ENCODE measurements at places on chromosomes 5 and 9. TPM values are rescaled to one million over a fixed set of nuclear protein-coding genes. Genes with fewer than 3 reads are reported as not detected.

Gene SLIT3
- total RNA-seq = 12.5 TPM

Gene TENT4A
- total RNA-seq = 2.8 TPM

DNA sequence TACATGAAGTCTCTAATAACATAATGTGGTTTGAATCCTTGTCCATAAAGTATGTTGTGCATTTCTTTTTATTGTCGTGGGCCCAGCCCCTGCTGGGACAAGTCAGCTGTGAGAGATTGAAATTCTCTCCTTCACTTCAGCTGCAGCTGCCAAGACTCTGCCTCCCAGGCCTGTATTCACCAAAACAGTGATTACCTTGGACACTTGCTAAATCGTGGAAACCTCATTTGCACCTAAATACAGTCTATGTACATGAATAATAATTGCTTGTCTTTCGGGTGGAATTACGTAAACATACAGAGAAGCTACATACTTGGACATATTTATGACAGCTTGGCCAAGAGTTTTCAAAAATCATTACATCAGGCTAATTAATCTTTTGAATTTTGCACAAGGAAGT lies 898.5 kb upstream of the SEMA6A start:
- DNase-seq = no peak

DNA sequence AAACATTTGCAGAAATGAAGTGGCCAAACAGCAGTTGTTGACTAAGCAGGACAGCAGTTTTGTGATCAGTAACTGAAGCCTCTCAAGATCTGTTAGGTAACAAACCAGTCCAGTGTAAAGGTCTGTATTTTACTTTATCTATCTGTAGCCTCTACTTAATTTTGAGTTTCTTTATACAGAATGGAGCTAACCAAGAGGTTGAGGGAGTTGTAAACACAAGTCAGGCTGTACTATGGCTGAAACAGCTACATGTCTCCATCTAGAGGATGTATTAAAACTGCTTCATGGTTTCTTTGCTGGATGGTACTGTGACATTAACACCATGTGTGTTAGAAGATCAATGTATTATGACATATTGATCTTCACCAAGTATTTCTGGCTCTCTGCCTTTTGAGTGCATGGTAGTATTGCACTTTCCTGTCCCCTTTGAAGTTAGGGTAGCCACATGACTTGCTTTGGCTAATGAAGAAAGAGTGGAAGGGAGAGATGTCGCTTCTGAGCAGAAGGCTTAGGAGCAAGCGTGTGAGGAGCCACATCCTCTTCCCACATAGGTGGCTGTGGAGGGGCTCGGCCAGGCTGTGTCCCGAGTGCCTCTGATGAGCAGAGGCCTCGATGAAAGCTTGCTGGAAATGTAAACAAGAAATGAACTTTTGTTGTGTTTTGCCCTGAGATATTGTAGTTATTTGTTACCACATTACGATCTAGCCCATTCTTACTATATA lies 105.6 kb upstream of the PCA3 start:
- peak; percentile 42 for DNase-seq

DNA sequence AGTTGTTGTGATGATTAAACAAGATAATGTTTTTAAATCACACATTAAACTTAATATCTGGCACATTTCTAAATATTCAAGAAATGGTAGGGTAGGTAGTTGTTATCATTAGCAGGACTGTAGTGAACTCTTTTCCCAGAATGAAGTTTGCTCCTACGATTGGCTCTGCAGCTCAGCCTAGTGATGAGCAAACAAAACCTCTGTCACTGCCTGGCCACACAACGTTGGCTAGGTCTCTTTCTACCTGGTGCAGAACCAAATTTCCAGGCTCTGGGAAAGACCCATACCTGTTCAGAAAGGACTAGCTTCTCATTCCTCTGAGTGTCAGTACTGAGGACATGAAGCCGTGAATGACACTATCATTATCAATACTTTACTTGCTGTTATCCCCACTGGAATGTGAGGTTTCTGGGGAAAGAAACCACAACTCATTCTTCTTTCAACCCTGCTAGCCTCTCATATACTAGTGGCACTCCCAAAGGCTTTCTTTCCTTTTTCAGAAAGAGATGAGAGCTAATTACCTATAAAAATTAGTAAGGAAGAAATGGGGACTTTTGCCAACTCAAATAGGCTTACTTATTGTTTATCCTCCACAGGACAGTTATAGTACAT lies 219.3 kb upstream of the TRIM32 start:
- no peak for DNase-seq
